Central memory CD8-positive, alpha-beta T cell (primary cell): ENCODE measurements at places on chromosomes 2 and 18.

GRCh38 chr2:53941749-53942148 is 29.0 kb downstream of the PSME4 start:
- H3K4me1 ChIP-seq: peaks cover 6% of the 10 kb centered on the region
- H3K4me3 ChIP-seq: no peak overlapping the region
- H3K27me3 ChIP-seq: no peaks in the 10 kb centered on the region
- no peak for DNase-seq
- no peak overlapping the region for H3K27ac ChIP-seq

- DNase-seq: no peak
- no peaks in the 10 kb centered on the region for H3K27me3 ChIP-seq
- H3K27ac ChIP-seq: no peak overlapping the region
- no peak overlapping the region for H3K4me3 ChIP-seq
Measured at GRCh38 chr2:150561076-150561475, 73.6 kb upstream of the RND3 start.

GRCh38 chr2:122737429-122738077 is 982.1 kb downstream of the TSN start:
- no peaks in the 10 kb centered on the region for H3K27me3 ChIP-seq
- no peaks in the 10 kb centered on the region for H3K4me1 ChIP-seq
- no peaks in the 10 kb centered on the region for H3K36me3 ChIP-seq
- no peak overlapping the region for H3K27ac ChIP-seq
- no peak for DNase-seq

GRCh38 chr2:117726747-117727146 is 87.7 kb upstream of the DDX18 start:
- DNase-seq: no peak
- no peak overlapping the region for H3K27ac ChIP-seq
- H3K36me3 ChIP-seq: no peaks in the 10 kb centered on the region
- H3K27me3 ChIP-seq: no peaks in the 10 kb centered on the region
- H3K4me3 ChIP-seq: no peak overlapping the region
- peaks cover 9% of the 10 kb centered on the region for H3K4me1 ChIP-seq

- H3K36me3 ChIP-seq: no peaks in the 10 kb centered on the region
- no peaks in the 10 kb centered on the region for H3K4me1 ChIP-seq
- no peak overlapping the region for H3K4me3 ChIP-seq
Measured at GRCh38 chr2:228648541-228648940, 467.1 kb upstream of the SPHKAP start.

DNA sequence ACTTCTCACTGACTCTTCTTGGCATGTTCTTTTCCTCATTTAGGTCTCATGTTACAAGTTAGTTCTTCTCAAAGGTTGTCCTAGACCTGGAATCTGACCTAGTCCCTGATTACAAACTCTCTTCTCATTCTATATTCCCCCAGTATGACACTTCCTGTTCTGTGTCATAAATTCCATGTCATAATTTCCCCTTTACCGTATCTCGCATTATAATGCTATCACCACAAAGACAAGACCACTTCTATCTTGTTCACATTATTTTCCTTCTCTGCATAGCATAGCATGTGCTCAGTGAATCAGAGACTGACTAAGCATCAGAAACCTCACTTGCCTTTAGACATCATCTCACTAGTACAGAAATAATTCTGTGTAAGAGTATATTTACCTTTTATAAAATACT is 63.6 kb upstream of the CAVIN2 start:
- H3K27me3 ChIP-seq: peaks cover 2% of the 10 kb centered on the region
- H3K36me3 ChIP-seq: peaks cover 1% of the 10 kb centered on the region
- H3K4me3 ChIP-seq: no peak overlapping the region
- DNase-seq: no peak
- no peaks in the 10 kb centered on the region for H3K4me1 ChIP-seq

DNA sequence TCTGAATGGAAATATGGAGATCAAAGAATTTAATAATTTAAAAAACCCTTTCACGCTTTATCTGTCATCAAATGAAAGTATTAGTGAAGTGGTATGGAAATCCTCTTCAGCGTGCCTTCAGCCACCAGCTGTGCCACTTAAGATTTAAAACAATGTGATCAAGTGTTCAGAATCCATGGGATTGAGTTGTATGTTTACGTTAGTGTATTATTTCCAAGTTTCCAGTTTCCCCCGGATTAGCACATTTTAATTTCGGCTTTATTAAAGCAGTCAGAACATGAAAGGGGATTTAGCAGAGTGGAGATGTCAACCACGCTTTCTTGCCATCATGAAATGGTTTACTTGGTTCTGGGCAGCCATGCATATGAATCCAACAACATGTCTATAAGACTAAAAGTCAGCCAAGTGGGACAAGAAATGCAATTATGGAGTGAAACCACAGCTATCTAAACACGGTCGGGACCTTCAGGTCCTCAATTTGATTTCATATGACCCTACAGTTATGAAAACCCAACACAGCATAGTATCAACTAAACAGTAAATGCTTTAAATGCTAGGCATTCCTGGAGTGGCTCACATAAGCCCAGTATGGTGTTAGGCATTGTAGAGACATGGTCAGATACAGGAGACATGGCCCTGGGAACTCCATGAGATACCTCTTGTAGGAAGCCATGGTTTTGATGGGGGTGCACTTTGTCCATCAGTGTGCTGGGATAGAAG is 224.9 kb upstream of the EPAS1 start:
- H3K4me3 ChIP-seq: no peak overlapping the region
- no peak for DNase-seq
- peaks cover 5% of the 10 kb centered on the region for H3K4me1 ChIP-seq

GRCh38 chr2:10087360-10087759 is 7.1 kb upstream of the CYS1 start:
- peaks cover 90% of the 10 kb centered on the region for H3K27me3 ChIP-seq
- no peak overlapping the region for H3K4me3 ChIP-seq
- H3K36me3 ChIP-seq: no peaks in the 10 kb centered on the region
- no peak for DNase-seq

DNA sequence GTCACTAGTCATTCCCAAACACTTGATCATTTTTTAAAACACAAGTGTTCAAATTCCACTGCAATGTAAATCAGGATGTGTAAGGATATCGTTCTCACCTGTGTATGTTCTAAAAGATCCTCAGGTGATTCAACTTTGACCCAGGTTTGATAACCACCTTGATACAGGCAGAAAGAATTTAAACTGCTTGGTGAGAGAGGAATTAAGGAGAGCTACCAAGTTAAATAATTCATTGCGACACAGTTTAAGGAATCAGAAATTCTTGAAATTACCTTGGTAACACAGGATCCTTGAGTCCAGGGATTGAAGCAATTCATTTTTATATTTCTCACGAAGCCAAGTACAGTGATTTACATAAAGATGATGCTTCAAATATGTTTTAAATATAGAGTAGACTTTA is 80.7 kb upstream of the EHBP1 start:
- H3K27me3 ChIP-seq: peaks cover 45% of the 10 kb centered on the region
- no peak overlapping the region for H3K4me3 ChIP-seq
- H3K36me3 ChIP-seq: no peaks in the 10 kb centered on the region
- DNase-seq: no peak

GRCh38 chr18:47191961-47192360 is 15.8 kb upstream of the IER3IP1 start:
- no peaks in the 10 kb centered on the region for H3K36me3 ChIP-seq
- DNase-seq: no peak
- peaks cover 55% of the 10 kb centered on the region for H3K27me3 ChIP-seq
- no peak overlapping the region for H3K27ac ChIP-seq
- no peaks in the 10 kb centered on the region for H3K4me1 ChIP-seq
- no peak overlapping the region for H3K4me3 ChIP-seq

DNA sequence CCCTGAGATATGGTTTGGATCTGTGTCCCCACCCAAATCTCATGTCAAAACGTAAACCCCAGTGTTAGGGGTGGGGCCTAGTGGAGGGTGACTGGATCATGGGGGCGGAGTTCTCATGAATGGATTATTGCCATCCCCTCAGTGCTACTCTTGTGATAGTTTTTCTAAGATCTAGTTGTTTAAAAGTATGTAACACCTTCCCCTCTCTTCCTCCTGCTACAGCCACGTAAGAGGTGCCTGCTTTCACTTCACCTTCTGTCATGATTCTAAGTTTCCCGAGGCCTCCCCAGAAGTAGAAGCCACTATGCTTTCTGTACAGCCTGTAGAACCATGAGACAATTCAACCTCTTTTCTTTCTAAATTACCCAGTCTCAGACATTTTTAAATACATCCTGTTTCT is 16.9 kb downstream of the PUM2 start:
- H3K27ac ChIP-seq: peak overlapping the region; percentile 49
- peaks cover 94% of the 10 kb centered on the region for H3K4me1 ChIP-seq
- no peak for DNase-seq
- peak overlapping the region; percentile 29 for H3K4me3 ChIP-seq

GRCh38 chr18:43129946-43130524 is 14.6 kb upstream of the RIT2 start:
- no peak overlapping the region for H3K27ac ChIP-seq
- no peak for DNase-seq
- H3K27me3 ChIP-seq: no peaks in the 10 kb centered on the region
- H3K36me3 ChIP-seq: no peaks in the 10 kb centered on the region

- H3K27me3 ChIP-seq: no peaks in the 10 kb centered on the region
- H3K4me3 ChIP-seq: peak overlapping the region; percentile 94
- H3K36me3 ChIP-seq: peaks cover 27% of the 10 kb centered on the region
- H3K27ac ChIP-seq: peak overlapping the region; percentile 97
Measured at GRCh38 chr2:68765739-68766375, 31.2 kb downstream of the ARHGAP25 start.

DNA sequence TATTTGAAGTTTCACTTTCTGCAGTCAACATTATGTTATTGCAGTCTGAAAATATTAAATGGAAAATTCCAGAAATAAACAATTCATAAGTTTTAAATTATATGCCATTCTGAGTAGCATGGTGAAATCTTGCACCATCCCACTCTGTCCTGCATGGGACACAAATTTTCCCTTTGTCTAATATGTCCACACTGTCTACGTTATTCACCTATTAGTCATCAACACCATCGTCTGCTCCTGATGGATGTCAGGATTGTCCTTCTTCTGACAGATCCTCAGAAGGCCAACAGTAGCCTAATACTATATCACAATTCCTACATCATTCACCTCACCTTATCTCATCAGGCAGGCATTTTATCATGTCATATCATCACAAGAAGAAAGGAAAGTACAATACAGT is 163.1 kb downstream of the TXNL1 start:
- no peaks in the 10 kb centered on the region for H3K27me3 ChIP-seq
- no peak for DNase-seq
- H3K4me1 ChIP-seq: no peaks in the 10 kb centered on the region

GRCh38 chr2:74648009-74648443 is at the start of gene M1AP:
TSS of gene M1AP (minus strand) at chr2:74648330. CDS start at chr2:74640275, 8,055 bp downstream.
- H3K27me3 ChIP-seq: peaks cover 33% of the 10 kb centered on the region
- no peak for DNase-seq
- H3K36me3 ChIP-seq: peaks cover 2% of the 10 kb centered on the region
- no peak within 1 kb of the TSS for H3K27ac ChIP-seq

GRCh38 chr18:23772327-23773024 is 83.2 kb downstream of the LAMA3 start:
- no peaks in the 10 kb centered on the region for H3K36me3 ChIP-seq
- no peak for DNase-seq
- no peak overlapping the region for H3K27ac ChIP-seq

DNA sequence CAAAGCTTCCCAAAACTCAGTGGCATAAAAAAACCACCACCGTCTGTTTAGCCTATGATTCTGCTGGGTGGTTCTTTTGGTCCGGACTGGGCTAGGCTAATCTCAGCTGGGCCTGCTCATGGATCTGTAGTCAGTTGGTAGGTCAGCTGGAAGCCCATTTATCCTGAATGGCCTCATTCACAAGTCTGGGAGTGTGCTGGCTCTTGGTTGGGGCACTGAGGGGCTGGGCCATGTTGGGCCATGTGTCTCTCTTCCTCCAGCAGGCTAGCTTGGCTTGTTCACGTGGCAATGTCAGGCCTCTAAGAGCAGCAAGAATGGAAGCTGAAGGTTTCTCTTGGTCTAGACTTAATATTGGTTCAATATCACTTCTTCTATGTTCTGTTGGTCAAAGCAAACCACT is 95.7 kb upstream of the HS6ST1 start:
- no peaks in the 10 kb centered on the region for H3K4me1 ChIP-seq
- H3K27ac ChIP-seq: no peak overlapping the region
- no peak overlapping the region for H3K4me3 ChIP-seq
- H3K27me3 ChIP-seq: peaks cover 5% of the 10 kb centered on the region
- DNase-seq: no peak
- no peaks in the 10 kb centered on the region for H3K36me3 ChIP-seq

DNA sequence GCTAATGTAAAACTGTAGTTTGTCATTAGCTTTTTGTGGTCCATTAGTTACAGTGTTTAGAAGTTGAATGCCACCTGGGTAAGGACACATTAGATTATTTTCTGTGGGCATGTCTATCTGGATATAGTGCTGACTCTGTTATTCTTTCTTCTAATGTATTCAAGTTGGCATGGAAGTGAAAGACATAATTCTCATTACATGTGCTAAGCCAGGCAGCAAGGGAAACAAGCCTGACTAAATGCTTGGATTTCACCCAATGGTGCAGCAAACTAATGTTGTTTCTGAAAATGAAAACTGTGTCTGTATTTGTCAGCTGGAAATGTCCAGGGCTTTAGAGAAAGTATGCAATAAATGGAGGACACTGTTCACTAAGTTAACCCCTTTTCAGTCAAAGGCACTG is 100.7 kb downstream of the NUP35 start:
- H3K4me1 ChIP-seq: no peaks in the 10 kb centered on the region
- H3K27ac ChIP-seq: no peak overlapping the region
- H3K4me3 ChIP-seq: no peak overlapping the region
- peaks cover 2% of the 10 kb centered on the region for H3K36me3 ChIP-seq
- DNase-seq: no peak
- no peaks in the 10 kb centered on the region for H3K27me3 ChIP-seq

DNA sequence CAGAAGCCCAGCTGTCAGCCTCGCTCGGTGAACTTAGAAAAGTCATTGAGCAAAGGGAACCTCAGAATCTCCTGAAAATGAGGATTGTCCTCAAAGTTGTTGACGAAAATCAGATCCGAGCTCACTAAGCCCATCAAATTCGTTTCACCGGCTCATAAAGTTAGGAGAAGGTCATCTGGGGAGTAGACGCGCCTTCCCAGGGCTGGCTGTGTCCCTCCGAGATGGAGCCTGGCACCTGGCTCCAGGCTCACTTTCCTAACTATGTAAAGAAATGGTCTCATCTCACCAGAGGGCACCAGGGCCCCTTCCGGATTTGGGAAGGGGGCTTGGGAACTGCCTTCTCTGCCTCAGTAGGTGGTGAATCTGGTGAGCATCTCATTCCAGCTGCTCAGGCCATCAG is 145.5 kb downstream of the PXDN start:
- no peak overlapping the region for H3K27ac ChIP-seq
- H3K4me3 ChIP-seq: no peak overlapping the region
- no peaks in the 10 kb centered on the region for H3K27me3 ChIP-seq
- no peaks in the 10 kb centered on the region for H3K4me1 ChIP-seq

GRCh38 chr2:68719912-68720311 is 14.7 kb upstream of the ARHGAP25 start:
- H3K27me3 ChIP-seq: no peaks in the 10 kb centered on the region
- no peaks in the 10 kb centered on the region for H3K36me3 ChIP-seq
- peaks cover 96% of the 10 kb centered on the region for H3K4me1 ChIP-seq
- DNase-seq: no peak
- H3K4me3 ChIP-seq: peak overlapping the region; percentile 79
- peak overlapping the region; percentile 56 for H3K27ac ChIP-seq
